Spleen (tissue), 13 donors: ENCODE measurements at places on chromosomes 3 and 15. TPM values are rescaled to one million over a fixed set of nuclear protein-coding genes. Genes with fewer than 3 reads are reported as not detected.

Gene PRRT3
- polyA plus RNA-seq, result 0.99 TPM

Gene KPNA4
- polyA plus RNA-seq, result 10.1 TPM

Gene SUCLG2
- polyA plus RNA-seq, result 41.8 TPM

Gene CXCR6
- polyA plus RNA-seq, result 3.7 TPM

Gene ATP13A5
- not detected for polyA plus RNA-seq

Gene TWF2
- 71.4 TPM for polyA plus RNA-seq

Gene DUOXA1
- polyA plus RNA-seq, result 0.03 TPM
